ENCODE measurements at places on chromosomes 12 and 14. TPM values are rescaled to one million over a fixed set of nuclear protein-coding genes. Genes with fewer than 3 reads are reported as not detected.

The DICER1 gene
- total RNA-seq: 48.9 TPM

- no peaks in the 10 kb centered on the region for H3K27me3 ChIP-seq
- H3K36me3 ChIP-seq: no peaks in the 10 kb centered on the region
- peak overlapping the region; percentile 9 for H3K27ac ChIP-seq
- DNase-seq: peak; percentile 89
Measured at GRCh38 chr12:83018088-83018487, 331.4 kb downstream of the TMTC2 start.

The NFATC4 gene
- total RNA-seq: 54.5 TPM

GRCh38 chr14:88562831-88563686 lies at the start of gene ZC3H14:
Gene ZC3H14 (plus strand): TSS chr14:88563037. CDS start chr14:88563134, 97 bp downstream.
- DNase-seq: peak; percentile 95
- H3K36me3 ChIP-seq: peaks cover 2% of the 10 kb centered on the region
- H3K27ac ChIP-seq: peak within 1 kb of the TSS; percentile 91
- H3K27me3 ChIP-seq: no peaks in the 10 kb centered on the region

GRCh38 chr14:64463195-64463594 lies 2.1 kb upstream of the AKAP5 start:
- H3K27me3 ChIP-seq: peaks cover 5% of the 10 kb centered on the region
- H3K27ac ChIP-seq: no peak overlapping the region
- H3K4me3 ChIP-seq: no peak overlapping the region
- DNase-seq: no peak
- peaks cover 8% of the 10 kb centered on the region for H3K4me1 ChIP-seq

DNA sequence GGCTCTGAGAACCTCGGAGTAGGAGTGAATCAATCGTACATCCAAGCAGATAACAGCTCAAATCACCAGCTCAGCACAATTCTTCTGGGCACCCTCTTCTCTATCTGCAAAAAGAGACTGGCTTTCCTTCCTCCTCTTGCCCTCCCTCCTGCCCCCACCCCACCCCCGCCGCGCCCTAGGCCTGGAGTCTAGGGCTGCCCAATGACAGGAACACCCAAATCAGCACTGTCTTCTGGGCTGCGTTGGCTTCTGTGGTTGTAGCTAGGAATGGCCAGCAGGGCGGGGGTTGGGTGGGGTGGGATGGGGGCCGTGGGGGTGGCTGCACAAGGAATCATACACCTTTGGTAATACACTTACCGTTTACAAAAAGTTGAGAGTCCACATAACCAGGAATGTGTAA lies 28.0 kb upstream of the TMCC3 start:
- no peaks in the 10 kb centered on the region for H3K36me3 ChIP-seq
- H3K27ac ChIP-seq: no peak overlapping the region
- DNase-seq: no peak
- no peak overlapping the region for H3K4me3 ChIP-seq

- peaks cover 22% of the 10 kb centered on the region for H3K36me3 ChIP-seq
- H3K27ac ChIP-seq: no peak overlapping the region
- no peak overlapping the region for H3K4me3 ChIP-seq
Measured at GRCh38 chr14:75132382-75133086, 5.7 kb upstream of the NEK9 start.

GRCh38 chr12:57993030-57993429 lies 51.7 kb downstream of the ATP23 start:
- no peak overlapping the region for H3K27ac ChIP-seq
- H3K4me3 ChIP-seq: no peak overlapping the region
- peak; percentile 21 for DNase-seq
- H3K27me3 ChIP-seq: no peaks in the 10 kb centered on the region
- no peaks in the 10 kb centered on the region for H3K36me3 ChIP-seq
- no peaks in the 10 kb centered on the region for H3K4me1 ChIP-seq

The BMAL2 gene
- total RNA-seq: 2.1 TPM

DNA sequence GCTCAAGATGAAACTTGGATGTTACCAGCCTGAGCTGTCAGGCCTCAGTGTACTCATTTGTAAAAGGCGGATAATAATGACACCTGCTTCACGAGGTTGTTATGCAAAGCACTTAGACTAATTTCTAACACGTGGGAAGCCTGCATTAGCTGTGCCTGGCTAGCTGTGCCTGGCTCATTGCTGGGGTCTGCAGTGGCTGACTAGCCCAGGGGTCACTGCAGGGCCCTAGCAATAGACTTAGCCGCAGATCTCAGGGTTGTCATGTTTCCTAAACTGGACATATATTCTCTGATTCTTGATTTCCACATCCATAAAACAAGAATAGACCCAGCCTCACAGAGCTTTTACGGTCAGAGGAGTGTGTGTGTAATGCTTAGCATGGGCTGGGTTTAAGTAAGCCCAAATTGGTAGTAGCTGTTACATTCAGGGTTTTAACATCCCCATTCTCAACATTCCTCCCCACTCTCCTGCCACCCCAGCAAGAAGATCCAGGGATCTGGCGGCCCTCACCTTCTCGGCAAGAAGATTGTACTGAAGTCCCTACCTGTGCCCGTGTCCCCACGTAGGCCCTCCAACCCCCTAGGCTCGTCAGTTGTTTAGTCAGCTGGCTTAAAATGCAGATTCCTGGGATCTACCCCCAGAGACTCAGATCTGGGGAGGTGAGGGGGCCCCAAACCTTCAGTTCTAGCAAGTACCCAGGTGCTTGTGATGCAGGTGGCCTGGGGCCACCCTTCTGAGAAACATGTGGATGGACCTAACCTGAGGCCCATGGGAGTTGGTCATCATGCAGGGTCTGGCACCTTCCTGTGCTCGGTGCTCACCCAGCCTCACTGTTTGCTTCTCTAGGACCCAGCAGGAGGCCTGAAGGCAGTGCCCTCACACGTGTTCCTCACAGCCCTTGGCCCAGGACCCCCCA lies 8.6 kb downstream of the NR4A1 start:
- no peak overlapping the region for H3K4me3 ChIP-seq
- peaks cover 66% of the 10 kb centered on the region for H3K4me1 ChIP-seq
- H3K27ac ChIP-seq: no peak overlapping the region
- DNase-seq: peak; percentile 88
- peaks cover 2% of the 10 kb centered on the region for H3K27me3 ChIP-seq

GRCh38 chr14:81402123-81402495 lies 2.0 kb upstream of the STON2 start:
- no peak for DNase-seq
- peaks cover 19% of the 10 kb centered on the region for H3K4me1 ChIP-seq
- no peaks in the 10 kb centered on the region for H3K27me3 ChIP-seq
- H3K27ac ChIP-seq: no peak overlapping the region
- H3K4me3 ChIP-seq: no peak overlapping the region

The TMTC1 gene
- total RNA-seq: 34.7 TPM

The FOXN4 gene
- 0.04 TPM for total RNA-seq

GRCh38 chr14:103427485-103428443 lies 42.5 kb downstream of the MARK3 start:
- H3K36me3 ChIP-seq: no peaks in the 10 kb centered on the region
- no peaks in the 10 kb centered on the region for H3K4me1 ChIP-seq
- no peaks in the 10 kb centered on the region for H3K27me3 ChIP-seq

DNA sequence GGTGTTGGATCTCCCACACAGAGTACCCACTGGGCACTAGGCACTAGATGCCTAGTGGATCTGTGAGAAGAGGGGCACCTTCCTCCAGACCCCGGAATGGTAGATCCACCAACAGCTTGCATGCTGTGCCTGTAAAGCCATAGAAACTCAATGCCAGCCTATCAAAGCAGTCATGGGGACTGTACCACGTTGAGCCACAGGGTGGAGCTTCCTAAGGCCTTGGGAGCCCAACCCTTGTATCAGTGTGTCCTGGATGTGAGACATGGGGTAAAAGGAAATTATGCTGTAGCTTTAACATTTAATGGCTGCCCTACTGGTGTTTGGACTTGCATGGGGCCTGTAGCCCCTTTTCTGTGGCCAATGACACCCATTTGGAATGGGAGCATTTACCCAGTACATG lies 1024.9 kb downstream of the TMEM121 start:
- DNase-seq: no peak
- H3K4me3 ChIP-seq: no peak overlapping the region
- H3K36me3 ChIP-seq: no peaks in the 10 kb centered on the region
- no peaks in the 10 kb centered on the region for H3K27me3 ChIP-seq
- H3K4me1 ChIP-seq: no peaks in the 10 kb centered on the region
- H3K27ac ChIP-seq: no peak overlapping the region

DNA sequence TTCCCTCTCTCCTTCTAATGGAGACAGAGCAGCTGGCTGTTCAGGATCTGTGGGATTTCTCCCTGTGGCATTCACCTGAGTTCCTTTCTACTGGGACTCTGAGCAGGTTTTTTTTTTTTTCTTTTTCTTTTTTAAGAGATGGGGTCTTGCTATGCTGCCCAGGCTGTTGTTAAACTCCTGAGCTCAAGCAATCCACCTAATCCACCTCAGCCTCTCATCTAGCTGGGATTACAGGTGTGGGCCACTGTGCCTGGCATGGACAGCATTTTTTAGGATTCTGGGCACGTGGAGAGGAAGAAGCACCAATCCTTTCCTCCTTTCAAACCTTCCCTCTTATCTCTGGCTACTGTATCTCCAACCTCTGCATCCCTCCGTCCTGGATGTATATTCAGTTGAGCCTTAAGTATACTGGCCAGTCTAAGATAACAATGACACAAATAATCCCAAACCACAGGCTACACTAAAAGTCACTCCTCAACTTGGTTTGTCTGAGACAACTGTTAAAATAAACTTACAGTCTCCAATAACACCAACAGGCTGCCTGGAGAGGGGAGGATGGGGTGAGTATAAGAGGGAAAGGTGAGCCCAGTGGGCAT lies 16.4 kb upstream of the CELA1 start:
- no peak overlapping the region for H3K4me3 ChIP-seq
- H3K4me1 ChIP-seq: no peaks in the 10 kb centered on the region
- H3K36me3 ChIP-seq: no peaks in the 10 kb centered on the region
- no peaks in the 10 kb centered on the region for H3K27me3 ChIP-seq
- no peak overlapping the region for H3K27ac ChIP-seq

DNA sequence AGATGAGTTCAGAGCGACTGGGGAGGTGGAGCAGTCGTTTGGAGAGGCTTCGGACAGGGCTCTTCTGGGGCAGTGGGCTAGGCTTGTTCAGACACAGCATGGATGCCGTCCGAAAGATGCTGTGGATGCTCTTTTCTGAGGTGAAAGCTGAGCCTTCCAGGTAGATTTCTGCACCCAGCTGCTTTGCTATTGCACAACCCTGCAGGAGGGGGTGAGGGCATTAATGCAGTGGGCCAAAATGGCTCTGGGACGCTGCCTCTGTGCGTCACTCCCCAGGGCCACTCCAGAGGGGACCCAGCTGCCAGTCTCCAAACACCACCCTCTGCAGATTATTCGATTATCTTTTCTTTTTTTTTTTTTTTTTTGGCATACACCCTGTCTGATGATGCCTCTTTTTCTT lies 6.1 kb upstream of the DDX23 start:
- H3K4me1 ChIP-seq: peaks cover 2% of the 10 kb centered on the region
- no peaks in the 10 kb centered on the region for H3K36me3 ChIP-seq
- DNase-seq: no peak

GRCh38 chr12:954741-955140 lies 5.2 kb upstream of the RAD52 start:
- no peak for DNase-seq
- no peak overlapping the region for H3K27ac ChIP-seq
- no peaks in the 10 kb centered on the region for H3K36me3 ChIP-seq
- H3K27me3 ChIP-seq: no peaks in the 10 kb centered on the region

- no peak overlapping the region for H3K4me3 ChIP-seq
- peaks cover 49% of the 10 kb centered on the region for H3K36me3 ChIP-seq
- H3K27me3 ChIP-seq: no peaks in the 10 kb centered on the region
- H3K4me1 ChIP-seq: peaks cover 25% of the 10 kb centered on the region
- DNase-seq: peak; percentile 62
- peak overlapping the region; percentile 83 for H3K27ac ChIP-seq
Measured at GRCh38 chr12:113298861-113299545, 35.9 kb downstream of the SLC8B1 start.

DNA sequence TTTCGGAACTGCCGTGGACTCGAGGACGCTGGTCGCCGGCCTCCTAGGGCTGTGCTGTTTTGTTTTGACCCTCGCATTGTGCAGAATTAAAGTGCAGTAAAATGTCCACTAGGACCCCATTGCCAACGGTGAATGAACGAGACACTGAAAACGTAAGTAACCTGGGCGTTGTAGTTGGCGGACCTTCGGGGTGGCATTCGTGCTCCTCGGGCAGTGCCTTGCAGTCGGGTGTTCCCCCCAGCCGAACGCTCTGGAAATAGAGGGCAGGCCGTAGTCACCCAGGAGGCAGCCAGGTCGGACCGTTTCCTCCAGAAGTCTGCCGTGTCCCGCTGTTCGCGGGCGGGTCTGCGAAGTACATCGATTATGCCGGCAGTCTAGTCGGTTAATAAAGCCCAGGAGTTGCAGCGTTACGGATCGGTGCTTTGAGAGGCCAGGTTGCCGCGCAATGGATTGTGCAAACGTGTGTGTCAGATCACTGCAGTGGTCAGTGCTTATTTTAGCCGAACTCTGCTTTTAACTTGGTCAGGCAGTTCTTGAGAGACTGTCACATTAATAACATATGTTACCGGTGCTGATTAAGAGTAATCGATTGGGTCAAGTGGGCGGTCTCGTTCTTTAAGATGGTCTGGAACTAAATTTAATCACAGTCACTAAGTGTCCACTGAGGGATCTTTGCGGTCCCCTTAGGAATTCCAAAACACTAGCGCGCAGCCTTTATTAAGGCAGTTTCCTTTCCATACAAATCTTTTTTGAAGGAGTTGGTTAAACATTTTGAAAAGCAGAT lies 906 bp downstream of the MARK3 start:
- H3K27ac ChIP-seq: peak overlapping the region; percentile 98
- DNase-seq: peak; percentile 39
- H3K36me3 ChIP-seq: no peaks in the 10 kb centered on the region
- peaks cover 13% of the 10 kb centered on the region for H3K4me1 ChIP-seq
- peak overlapping the region; percentile 75 for H3K4me3 ChIP-seq

Measured in muscle of leg (tissue), 16 donors.